NCI-H1092 treated with DMSO at 0.1 percent for 48 hours (cell line): ENCODE measurements at places on chromosomes 6 and 20.

GRCh38 chr6:45454008-45454911 lies 76.5 kb upstream of the SUPT3H start:
- DNase-seq, result no peak

- DNase-seq, result no peak
These were observed 71.7 kb downstream of the RFX6 start for GRCh38 chr6:116948533-116949304.

DNA sequence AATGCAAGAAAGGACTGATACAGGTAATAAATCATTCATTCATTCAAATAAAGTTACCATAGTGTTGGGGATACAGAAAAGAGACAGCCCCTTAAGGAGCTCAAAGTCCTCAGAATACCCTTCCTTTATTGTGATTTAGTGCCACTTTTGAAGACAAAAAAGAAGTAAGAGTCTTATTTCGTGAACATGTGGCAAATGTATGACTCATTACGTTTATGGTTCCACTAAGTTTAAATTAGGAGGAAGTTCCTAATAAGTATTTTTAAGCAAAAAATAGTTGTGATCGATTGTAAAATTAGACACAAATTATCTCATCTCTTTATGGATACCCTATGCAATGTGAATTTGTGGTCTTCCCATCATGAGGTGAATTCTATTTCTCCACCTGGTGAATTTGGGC lies 38.5 kb upstream of the GCLC start:
- DNase-seq, result no peak

DNA sequence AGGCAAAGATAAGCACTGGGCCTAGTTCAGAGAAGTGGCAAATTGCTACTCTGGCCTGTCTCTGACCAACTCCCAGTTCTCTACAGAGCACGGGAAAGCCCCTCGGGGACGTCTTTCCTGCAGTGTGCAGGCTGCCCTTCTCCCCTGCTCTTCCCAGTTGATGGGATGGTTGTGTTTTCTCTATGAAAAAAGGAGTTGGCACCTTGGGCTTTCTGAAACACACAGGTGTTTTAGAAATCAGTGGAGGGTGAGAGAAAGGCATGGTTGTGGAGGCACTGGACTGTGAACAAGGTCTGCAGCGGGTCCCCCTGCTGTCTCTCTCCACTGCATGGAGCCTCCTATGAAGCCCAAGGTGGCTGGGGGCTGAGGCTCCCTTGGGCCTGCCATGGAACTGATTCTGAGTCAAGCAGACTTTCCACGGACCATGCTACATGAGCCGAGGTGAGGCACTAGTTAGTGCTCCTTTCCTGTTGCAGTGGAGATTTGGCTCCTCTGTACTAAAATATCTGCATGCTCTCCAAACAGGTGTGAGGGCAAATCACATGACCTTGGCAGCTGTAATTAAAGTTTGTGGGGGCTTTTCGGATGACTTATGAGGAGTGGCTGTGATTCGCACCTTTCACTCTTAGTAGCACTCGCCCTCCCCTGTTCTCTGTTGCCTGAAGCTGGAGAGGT lies 16.3 kb downstream of the GTSF1L start:
- DNase-seq, result no peak

DNA sequence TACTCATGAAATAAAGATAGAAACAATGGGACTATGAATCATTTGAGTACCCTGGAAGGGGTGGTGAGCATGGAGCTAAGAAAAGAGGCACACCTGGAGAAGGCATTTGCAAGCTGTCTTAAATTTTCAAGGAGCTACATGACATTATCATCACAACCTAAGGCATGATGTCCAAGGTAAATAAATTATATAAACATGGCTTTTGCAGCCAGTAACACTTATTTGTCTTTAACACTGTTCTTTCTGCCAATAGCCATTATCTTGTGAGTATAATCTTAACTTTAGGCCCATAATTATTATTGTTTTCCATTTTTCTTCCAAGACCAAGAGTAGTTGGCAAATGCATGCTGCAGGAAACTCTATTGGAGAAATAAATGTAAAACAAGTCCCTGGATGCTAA lies 63.7 kb downstream of the ALDH5A1 start:
- DNase-seq, result no peak
